Lung (tissue), 17 donors: ENCODE measurements at places on chromosomes 12 and 14. TPM values are rescaled to one million over a fixed set of nuclear protein-coding genes. Genes with fewer than 3 reads are reported as not detected.
A peak's percentile ranks its signal among the peaks of the same experiment; 100 is the strongest.

GRCh38 chr14:58354808-58355207 lies 40.9 kb upstream of the TOMM20L start:
- DNase-seq: no peak

DNA sequence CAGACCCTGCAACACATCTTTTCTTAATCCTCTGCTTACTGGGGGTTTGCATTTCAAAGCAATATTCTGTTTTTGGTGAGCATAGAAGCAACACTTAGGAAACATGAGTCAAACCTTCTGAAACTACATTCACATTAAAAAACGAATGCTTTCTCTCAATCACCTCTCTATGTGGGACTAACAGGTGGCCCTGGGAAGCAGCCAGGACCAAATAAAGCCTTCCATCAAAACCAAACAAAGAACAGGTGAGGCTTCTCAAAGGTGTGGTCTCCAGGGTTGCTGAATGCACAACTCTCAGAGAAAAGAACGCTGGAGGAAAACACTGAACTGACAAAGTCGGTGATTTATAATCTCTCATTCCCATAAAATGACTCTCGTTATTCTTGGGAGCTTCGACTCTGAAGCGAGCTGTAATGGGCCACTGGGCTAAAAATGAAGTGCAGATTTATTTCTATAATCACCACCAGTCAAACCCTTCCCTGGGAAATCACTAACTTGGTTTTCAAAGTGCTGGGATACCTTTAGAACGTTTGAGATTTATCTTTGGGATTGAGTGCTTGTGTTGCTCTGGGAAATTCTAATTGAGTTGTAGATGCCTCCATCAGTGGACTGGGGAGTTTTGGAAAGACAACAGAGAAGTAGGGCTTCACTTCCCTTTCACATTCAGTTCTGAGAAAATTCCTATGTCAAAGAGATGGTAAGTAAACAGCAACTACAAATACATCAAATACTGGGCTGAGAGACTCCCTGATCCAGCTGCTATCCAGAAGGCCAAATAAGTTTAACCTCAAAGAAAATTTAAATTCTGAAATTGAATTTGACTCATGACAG lies 262.0 kb upstream of the TMPO start:
- DNase-seq: no peak

GRCh38 chr12:121843236-121843982 lies 15.2 kb downstream of the HPD start:
- no peak for DNase-seq

RDH11 gene
- 73.7 TPM for total RNA-seq

DNA sequence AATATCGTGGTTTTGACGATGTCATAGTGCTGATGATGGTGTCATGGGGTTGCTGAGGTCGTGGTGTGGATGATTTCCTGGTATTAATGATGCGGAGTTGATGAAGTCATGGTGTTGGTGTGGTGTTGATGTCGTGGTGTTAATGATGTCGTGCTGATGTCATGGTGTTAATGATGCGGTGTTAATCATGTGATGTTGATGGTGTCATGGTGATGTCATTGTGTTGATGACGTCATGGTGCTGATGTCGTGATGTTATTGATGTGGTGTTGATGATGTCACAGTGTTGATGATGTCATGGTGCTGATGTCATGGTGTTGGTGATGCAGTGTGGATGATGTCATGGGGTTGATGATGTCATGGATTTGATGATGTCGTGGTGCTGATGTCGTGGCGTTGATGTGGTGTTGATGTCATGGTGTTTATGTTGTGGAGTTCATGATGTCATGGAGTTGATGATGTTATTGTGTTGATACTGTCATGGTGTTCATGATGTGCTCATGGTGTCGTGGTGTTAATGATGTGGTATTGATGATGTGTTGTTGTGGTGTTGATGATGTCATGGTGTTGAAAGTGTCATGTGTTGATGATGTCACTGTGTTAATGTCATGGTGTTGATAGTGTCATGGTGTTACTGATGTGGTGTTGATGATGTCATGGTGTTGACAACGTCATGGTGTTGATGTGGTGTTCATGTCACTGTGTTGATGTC lies 48.5 kb upstream of the RIMBP2 start:
- DNase-seq: peak; percentile 42

DNA sequence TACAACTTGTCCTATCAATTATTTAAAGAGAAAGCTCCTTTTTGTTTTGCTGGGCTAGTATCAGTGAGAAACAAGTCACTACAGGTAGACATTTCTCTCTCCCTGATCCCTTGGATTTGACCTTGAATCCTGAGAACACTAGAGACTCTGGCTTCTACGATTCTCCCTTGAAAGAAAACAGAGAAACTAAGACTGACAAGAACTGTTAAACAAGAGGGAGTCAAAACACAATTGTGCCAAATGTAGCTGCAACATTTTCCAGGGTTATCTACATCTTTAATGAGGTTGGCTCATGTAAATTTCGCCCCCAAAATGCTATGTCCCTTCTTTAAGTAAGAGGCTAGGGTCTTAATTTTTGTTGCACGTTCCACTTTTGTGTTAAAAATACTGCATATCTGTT lies 62.4 kb downstream of the SLC38A1 start:
- no peak for DNase-seq

DNA sequence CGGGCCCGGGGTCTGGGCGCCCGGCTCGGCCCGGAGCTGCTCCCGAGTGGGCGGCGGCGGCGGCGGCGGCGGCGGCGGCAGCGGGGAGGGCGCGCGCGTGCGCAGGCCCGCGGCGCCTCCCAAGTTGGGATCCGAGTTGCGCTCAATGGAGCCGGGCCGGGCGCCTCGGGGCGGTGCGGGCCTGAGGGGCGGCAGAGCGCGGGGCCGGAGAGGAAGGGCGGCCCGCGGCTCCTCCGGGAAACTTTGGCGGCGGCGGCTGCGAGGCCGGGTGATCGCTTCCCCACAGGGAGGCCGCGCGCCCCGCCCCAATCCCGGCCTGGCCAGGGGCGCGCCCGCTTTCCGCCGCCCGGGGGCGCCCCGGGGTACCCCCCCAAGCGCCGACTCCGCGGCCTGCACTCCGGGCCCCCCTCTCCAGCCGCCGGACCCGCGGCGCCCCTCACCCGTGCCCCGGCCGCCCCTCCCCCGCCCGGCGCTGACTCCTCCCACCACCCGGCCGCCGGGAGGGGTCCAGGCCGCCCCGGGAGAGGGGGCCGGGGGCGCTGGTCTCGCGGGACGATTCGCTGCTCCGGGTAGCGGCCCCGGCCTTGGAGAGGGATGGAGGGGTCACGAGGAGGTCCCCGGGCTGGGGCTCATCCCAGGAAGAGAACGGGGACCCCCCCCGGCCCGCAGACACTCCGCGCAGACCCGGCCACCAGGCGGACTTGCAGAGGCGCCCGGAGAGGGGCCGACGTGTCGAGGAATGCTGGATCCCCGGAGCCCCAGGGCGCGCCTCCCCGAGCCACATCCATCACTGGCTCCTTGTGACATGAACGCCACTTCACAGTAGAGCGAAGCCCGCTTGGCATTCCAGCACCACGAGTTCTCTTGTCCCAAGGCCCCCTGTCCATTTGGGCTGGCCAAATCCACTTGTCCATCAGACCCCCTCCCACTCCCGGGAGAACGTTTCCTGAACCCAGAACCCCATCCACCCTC lies at the start of gene RILPL1:
TSS of gene RILPL1 (minus strand) at position 48 of the 972 bp plus-strand sequence. CDS start 237 bp downstream, outside the sequence.
- peak; percentile 80 for DNase-seq

CMA1 gene
- not detected for total RNA-seq

IL23A gene
- 0.77 TPM for total RNA-seq

- DNase-seq: no peak
These were observed 71.6 kb downstream of the ZNF641 start for GRCh38 chr12:48279101-48279500.

GRCh38 chr12:91364471-91365184 lies 182.0 kb upstream of the DCN start:
- no peak for DNase-seq

GRCh38 chr14:58566979-58567378 lies 70.8 kb upstream of the DACT1 start:
- DNase-seq: no peak

HRK gene
- 0.34 TPM for total RNA-seq

GRCh38 chr14:57822081-57822480 lies 43.8 kb downstream of the SLC35F4 start:
- DNase-seq: no peak

- no peak for DNase-seq
These were observed 106.7 kb downstream of the RPS29 start for GRCh38 chr14:49479432-49479831.

CIDEB gene
- 9.6 TPM for total RNA-seq

GRCh38 chr12:81174664-81175063 lies 96.8 kb downstream of the ACSS3 start:
- DNase-seq: no peak

DNA sequence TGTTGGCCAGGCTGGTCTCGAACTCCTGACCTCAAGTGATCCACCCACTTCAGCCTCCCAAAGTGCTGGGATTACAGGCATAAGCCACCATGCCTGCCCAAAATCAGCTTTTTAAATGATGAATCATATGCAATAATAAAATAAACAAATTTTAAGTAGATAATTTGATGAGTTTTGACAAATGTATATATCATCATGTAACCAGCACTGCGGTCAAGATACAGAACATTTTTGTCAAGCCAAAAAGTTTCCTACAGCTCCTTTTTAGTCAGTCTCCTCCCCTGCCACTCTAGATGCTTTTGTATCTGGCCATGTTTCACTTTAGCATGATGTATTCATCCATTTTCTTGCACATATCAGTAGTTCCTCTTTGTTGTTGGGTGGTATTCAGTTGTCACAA lies 17.2 kb downstream of the FRMD6 start:
- DNase-seq: no peak

B3GNT4 gene
- total RNA-seq: 0.80 TPM

DNA sequence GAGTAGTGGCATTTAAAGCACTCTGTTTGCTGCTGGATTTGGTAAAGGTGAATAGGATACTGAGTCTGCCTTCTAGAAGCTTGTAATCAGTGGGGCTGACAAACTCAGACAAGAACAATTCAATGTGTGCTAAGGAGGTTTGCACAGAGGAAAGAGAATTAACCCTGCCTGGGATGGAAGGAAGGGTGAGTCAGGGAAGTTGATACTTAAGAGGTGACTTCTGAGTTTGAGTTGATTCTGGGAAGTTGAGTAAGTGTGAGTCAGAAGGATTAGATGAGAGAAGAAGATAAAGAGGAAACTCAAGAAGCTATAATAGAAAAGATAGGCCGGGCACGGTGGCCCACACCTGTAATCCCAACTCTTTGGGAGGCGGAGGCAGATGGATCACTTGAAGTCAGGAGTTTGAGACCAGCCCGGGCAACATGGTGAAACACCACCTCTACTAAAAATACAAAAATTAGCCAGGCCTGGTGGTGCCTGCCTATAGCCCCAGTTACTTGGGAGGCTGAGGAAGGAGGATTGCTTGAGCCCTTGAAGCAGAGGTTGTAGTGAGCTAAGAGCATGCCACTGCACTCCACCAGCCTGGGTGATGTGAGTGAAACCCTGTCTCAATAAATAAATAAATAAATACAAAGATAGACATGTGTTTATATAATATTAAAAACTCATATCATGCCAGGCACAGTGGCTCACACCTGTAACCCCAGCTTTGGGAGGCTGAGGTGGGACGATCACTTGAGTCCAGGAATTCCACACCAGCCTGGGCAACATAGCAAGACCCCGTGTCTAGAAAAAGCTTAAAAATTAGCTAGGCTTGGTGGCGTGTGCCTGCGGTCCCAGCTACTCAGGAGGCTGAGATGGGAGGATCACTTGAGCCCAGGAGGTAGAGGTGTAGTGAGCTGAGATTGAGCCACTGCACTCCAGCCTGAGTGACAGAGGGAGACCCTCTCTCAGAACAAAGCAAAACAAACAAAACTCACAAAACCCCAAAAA lies 126.8 kb upstream of the CPM start:
- DNase-seq: no peak

GRCh38 chr14:69270795-69271708 lies 11.1 kb downstream of the GALNT16 start:
- no peak for DNase-seq

- DNase-seq: peak; percentile 66
These were observed 329.8 kb downstream of the ATP23 start for GRCh38 chr12:58270966-58271705.

DNA sequence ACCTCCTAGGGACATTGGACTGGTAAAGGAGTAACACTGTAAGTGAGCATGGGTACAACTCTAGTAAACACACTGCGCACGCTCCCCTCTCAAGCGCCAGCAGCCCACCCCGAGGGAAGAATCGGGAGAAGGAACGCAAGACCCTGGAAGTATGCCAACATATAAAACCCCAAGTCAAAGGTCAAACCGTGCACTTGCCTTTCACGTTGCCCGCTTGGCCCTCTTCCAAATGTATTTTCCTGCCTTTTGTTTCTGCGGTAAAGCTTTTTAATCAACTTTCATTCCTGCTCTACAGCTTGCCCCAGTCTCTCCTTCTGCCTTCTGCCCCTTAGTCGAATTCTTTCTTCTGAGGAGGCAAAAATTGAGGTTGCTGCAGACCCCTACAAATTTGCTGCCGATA lies 17.6 kb upstream of the CHST11 start:
- no peak for DNase-seq

DNA sequence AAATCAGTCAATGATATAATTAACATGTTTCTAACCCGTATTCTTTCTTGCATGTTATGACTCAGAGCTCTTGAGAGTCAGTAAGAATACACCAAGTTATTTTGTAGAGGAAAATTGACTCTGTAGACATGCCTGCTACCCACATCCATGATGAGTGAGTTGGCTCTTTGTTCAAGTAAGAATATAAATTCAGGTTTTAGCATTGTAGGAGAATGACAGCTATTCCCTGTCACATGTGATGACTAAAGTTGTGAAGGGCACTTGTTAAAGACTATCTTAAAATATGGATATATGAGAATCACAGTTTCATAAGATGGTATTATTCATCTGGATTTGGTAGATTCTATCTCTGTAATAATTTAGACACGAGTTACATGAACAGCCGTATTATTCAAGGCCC lies 209.1 kb downstream of the CCDC59 start:
- DNase-seq: no peak

DNA sequence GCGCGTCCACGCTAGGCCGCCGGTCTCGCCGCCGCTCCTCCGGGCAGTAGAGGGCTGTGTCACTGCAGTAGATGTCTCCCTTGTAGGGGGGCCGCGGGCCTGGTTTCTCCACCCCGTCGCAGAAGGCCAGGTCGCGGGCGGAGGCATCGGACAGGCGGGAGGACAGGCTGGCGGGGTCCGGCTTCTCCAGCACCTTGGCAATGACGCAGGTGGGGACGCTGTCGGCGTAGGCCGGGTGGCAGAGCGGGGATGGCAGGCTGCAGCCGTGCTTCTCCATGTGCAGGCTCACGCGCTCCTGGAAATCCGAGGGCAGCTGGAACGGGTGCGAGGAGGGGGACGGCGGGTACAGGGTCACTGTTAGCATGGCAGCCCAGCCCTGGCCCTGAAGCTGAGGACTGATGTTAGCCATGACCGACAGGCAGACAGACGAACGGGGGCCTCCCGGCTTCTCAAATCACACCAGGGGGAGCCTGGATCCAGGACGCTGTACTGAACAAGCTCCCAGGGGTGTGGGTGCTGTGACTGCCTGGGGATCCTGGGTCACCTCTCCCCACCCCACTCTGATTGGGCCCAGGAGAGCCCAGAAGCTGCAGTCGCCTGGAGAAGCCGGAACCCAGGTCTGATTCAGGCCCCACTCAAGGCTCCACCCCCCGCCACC lies 48.1 kb downstream of the BEGAIN start:
- DNase-seq: no peak
